ENCODE measurements at places on chromosomes 1 and 21.
A peak's percentile ranks its signal among the peaks of the same experiment; 100 is the strongest.

DNA sequence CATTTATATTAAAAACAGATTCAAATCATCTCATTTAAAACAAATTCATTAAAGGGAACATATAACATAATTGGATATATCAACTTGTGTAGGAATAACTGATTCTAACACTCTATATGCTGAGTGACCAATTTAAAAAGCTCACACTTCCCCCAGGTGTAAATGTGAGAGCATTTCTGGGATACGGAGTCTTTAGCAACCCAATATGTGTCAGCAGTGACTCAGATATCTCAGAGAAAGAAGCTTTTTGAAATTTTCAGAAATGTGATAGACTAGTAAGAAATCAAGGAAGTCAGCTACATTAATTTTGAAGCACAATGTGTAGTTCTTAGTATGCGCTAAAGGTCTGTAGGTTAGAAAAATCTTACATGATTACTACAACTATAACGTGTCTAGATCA lies 87.9 kb upstream of the SERTAD4 start:
- DNase-seq: no peak

DNA sequence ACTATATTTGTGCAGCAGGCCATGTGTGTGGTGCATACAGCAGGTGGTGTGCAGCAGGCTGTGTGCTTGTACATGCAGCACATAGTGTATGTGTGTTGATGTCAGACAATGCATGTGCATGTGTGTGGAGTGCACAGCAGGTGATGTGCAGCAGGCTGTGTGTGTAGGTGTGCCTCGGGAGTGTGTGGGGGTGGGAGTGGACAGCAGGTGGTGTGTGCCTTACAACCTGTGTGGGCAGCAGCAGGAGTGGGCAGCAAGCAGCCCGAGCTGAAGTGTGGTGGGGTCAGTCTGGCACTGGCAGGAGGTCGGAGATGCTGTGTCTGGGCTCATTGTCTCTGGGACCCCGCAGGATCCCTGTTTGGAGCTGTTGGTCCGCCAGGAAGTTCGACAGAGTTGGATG lies 29.6 kb downstream of the PTPRF start:
- no peak for DNase-seq

DNA sequence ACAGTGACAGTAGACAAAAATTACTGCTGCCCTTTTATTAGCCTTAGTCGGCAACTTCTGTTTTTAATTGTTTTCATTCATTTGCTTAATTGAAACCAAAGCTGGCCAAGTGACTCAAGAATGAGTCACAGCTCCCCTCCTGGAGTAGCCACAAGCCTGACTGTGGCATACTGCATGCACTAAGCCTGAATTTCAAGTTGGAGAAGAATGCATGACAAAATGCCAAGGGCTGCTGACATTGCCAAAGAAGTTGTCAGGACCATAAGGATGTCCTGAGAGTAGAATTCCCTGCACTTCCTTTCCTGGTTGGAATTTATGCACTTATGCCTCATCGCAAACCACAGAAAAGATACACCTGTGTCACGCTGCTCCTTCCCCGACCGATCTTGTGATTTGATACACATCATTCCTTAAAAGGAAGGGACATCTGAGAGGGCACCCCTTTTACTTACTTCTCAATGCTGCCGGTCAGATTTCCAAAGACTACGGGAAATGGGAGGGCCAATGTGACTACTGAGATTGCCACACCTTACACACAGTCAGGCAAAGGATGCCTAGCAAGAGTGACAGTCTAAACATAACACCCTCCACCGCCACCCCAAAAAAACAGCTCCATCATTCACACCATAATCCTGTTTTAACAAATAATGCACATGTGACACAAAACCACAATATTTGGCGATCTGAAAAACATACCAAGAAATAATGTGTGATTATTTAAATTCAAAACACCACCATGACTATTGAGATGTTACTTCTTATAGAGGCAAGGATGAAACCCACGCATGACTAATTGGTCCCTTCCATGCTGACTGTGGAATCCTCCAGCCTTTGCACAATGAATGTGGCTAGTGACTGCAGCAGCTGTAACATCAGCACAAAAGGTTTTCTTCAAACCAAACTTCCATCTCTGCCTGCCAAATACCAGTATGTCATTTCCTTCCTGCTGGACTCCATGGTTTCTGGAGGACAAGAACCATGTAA lies 28.2 kb downstream of the VAV3 start:
- no peak for DNase-seq

DNA sequence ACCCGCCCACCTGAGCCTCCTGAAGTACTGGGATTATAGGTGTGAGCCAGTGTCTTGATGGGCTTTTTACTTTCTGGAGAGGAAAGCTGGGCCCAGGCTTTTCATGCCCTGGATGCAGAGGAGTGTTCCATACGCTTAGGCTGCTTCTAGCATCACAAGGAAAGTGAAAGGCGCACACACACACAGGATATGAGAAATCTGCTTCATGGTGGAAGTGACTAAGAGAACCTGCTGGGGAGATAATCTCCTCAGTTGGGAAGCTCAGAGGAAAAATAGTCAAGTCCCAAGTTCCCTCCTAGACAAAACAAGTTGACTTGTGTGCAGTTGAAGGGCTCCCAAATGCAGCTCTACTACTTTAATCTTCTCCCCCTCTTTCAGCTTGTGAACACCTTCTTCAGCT lies 2.2 kb downstream of the NUDC start:
- no peak for DNase-seq

DNA sequence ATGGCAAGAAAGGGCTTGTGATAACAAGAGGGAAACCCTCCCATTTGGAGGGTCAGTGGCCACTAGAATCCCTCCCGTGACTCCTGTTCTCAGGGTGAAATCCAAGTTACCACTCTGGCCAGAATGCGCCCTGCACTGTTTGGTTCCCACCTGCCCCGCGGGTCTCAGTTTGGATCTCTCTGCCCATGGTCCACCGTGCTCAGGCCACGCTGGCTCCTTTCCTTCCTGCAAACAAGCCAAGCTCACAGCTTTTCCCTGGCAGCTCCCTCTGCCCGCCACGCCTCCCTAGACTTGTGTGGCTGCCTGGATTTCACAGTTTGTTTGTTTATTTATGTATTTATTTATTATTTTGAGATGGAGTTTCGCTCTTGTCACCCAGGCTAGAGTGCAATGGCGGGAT lies 179.5 kb upstream of the VAMP3 start:
- no peak for DNase-seq

- no peak for DNase-seq
These were observed 784 bp upstream of the KCND3 start for GRCh38 chr1:111990026-111990877.

DNA sequence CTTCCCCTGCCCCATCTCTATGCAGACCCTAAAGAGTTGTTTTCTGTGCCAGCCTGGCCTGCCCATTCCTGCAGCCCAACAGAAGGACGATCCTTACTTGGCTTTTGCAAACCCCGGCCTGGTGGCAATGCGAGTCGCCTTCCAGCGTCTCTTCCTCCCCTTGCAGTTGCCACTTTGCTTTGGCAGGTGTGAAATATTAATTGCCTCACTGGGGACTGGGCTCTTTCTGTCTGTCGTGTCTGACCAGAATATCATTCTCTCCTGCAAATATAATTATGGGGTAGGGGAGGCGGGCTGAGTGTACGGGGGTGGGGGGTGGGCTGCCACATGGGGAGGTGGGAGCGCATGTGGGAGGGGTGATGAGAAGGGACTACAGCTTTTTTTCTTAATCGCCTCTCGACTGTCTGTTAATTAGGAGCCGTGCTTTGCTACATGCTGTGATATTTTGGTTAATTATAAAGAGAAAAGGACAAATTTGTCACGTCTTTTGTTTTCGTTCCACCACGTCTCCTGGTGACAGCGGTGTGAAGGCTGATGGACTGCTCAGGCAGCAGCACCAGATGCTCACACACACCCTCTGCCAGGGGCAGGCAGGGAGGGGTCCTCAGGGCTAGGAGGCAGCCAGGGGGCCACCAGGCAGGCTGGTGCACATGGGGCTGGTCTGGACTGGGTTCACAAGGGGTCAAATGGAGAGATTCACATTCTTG lies 80.1 kb upstream of the CD34 start:
- DNase-seq: no peak

DNA sequence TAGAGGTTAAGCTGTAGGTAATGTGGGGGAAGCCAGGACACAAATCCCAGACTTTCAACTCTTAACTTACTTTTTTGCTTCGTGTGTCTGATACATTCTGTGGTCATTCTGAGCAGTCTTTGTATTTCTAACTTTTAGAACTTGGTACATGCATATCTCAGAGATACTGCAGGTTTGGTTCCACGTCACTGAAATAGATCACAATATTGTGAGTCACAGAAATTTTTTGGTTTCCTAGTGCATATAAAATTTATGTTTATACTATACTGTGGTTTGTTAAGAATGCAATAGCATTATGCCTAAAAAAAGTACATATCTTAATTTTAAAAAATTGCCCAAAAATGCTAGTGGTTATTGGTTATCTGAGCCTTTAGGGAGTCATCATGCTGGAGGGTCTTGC lies 3.2 kb downstream of the URB2 start:
- no peak for DNase-seq

DNA sequence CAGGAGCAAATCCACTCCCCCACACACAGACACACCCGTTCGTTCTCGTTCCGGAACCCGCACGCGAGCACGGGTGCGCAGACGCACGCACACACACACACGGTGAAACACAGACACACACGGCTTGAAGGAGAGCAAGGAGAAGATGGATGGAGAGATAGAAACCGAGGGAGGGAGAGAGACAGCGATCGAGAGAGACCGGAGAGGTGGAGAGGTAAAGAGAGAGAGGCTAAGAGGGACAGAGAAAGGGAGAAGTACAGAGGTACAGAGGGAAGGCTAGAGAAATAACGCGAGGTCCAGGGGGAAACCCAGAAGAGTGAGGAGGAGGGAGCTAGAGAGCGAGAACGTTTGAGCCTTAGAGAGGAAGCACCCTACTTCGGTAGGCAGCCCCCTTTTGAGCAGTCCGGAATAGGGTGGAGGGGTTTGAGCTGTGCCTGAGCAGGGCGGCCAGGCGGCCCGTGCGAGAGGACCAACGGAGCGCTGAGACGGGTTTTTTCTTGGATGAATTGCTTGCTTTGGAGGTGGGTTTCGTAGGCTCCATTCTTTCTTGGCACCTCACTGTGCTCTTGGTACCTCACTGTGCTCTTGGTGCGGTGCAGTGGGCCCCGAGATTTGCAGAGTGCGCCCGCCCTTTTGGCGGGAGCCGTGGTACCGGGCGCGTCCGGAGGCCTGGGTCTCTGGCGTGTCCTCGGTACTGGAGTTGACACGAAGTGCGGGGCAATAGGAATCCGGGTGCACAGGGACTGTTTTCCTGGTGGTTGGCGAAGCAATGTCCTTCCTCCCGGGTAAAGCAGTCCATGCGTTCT lies 88.4 kb upstream of the RHOU start:
- DNase-seq: peak; percentile 88

DNA sequence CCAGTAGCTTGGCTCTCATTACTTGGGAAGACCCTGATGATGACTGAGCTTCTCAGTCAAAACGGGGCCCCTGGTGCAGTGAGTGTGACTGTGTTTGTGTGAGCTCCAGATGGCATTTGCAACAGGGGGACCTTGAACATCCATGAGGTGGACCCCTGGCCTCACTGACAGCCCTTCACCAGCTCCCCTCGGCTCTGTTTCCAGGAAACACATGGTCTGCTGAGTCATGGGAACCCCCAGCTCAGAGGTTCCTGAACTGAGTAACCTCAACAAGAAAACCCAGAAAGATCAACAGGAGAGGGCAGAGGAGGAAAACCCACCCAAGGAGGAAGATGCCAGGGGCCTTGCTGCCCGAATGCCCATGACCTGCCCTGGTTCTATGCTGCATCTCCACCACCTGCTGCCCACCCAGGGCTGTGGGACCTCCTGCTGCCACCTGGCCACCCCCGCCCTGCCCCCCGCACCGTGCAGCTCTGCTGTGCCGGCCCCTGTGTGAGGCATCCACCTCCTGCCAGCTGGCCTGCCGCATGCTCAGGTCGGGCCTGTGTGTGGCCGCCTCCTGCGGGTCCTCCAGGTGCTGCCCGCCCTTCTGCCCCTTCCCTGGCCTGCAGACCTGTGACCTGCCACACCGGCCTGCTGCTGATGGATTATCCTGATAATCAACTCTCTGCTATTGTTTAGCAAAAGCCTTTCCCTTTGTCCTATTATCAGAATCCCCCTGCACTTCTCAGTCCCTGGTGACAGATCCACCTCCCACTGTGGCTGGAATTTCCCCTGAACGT lies 4.2 kb upstream of the KRTAP12-1 start:
- DNase-seq: peak; percentile 89

DNA sequence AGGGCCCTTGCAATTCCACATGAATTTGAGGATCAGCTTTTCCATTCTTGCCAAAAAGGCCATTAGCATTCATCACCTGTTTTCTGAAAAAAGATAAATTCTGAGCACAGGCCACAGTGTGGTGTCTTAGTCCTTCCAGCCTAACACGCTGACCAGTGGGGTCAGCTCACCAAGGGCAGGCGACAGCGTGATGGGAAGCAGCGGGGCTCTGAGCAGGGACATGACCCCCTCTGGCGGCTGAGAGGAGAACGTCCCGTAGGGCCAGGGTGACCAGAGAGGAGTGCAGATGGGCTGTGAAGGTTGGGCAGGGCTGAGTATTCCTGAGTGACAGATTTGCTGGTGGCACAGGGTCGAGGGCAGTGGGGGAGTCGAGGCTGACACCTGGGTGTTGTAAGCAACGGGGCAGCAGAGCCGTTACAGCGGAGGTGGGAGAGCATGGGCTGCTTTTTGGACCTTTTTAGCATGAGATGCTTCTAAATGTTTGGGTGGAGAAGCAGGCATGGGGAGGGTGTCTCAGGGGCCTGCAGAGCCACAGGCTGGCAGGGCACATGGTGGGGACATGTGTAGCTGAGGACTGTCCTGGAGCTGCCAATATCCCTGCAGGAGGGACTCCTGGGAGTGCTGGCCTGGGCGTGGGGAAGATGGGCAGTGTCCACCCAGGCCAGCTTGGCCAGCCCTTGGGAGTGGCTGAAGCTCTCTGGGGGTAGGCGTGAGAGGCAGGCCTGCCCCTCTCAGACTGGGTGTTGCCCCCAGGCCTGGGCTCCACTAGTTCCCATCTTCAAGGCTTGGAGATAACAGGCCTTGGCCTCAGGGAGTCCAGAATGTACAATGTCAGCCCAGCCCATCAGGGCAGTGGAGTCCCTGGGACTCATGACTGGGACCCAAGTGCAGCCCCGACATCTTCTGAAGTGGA lies 8.6 kb upstream of the CALML6 start:
- DNase-seq: no peak

DNA sequence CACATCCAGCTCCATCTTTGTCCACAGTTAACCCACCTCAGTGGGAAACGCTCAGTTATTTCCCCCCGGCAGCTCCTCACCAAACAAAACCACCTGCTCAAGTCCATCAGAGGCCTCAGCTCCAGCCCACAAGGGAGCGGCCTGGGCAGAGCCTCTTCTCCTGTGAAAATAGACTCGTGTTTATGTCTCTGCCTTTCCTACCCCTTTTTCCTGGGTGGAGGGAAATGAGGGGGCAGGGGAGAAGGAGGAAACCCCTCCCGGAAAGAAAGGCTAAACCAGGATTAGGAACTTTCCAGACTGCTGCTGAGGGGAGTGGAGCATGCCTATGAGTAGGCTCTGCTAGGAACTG lies 81.6 kb downstream of the PAX7 start:
- no peak for DNase-seq

DNA sequence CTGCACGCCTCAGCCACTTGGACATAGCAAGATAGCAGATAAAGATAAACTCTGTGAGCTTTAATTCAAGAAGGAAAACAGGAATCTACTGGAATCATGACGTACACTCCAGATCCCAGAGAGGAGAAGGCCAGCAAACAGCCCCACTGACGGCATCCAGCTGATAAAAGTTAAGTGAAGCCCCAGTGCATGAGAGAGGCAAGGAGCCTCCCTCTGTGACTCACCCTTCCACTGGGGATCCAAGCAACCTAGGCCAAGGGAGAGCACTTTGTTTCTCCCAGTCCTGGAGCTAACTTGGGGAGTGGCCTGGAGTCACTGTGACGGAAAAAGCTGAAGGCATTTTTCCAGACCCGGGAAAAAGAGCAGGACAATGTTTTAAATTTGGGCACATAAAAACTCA lies 270.0 kb downstream of the AKT3 start:
- no peak for DNase-seq

GRCh38 chr21:42316891-42317290 lies 1.7 kb upstream of the TFF3 start:
- no peak for DNase-seq
